ENCODE measurements at places on chromosomes 7 and 10. TPM values are rescaled to one million over a fixed set of nuclear protein-coding genes. Genes with fewer than 3 reads are reported as not detected.
A peak's percentile ranks its signal among the peaks of the same experiment; 100 is the strongest.

Gene CCZ1B
- 253 TPM for total RNA-seq

GRCh38 chr7:138137423-138138171 lies 61.3 kb downstream of the AKR1D1 start:
- DNase-seq: no peak

Gene HOXA5
- 16.6 TPM for total RNA-seq

Gene CRHR2
- total RNA-seq: not detected

DNA sequence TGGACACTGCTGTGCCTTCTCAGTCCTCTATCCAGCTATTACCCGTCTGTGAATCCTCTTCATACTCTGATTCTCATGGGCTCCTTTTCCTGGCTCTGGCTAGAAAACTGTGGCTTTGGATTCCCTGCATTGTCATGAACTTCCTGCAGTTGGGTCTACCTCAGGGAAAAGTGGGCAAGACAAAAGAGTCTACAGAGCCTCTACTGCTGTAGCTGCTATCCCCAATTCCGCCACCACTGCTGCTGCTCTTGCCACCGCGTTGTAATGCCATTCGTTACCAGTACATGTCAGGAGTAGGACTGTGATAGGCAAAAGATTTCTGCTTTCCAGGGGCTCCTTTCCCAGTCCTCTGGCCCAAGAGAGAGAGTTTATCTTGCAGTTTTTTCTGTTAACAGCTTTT lies 23.9 kb upstream of the PPP1R17 start:
- no peak for DNase-seq

Gene NOLC1
- 24.3 TPM for total RNA-seq

DNA sequence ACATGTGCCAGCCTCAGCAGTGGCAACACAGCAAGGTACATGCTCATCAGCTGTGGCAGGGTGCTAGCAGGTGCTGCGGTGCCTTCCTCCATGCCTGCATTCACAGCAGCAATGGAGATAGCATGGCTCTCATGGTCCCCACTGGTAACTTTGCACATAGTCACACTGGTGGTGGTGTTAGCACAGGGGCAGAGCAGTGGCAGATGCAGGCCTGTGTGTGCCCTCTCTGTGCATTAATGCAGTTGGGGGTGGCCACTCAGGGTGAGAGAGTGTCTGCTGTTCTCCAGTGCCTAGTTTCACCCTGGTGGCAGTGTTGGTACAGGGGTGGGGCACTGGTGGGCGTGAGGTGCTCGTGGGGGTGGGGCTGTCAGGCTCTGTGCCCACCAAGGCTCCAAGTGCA lies 17.7 kb upstream of the PPP1R3A start:
- DNase-seq: no peak

DNA sequence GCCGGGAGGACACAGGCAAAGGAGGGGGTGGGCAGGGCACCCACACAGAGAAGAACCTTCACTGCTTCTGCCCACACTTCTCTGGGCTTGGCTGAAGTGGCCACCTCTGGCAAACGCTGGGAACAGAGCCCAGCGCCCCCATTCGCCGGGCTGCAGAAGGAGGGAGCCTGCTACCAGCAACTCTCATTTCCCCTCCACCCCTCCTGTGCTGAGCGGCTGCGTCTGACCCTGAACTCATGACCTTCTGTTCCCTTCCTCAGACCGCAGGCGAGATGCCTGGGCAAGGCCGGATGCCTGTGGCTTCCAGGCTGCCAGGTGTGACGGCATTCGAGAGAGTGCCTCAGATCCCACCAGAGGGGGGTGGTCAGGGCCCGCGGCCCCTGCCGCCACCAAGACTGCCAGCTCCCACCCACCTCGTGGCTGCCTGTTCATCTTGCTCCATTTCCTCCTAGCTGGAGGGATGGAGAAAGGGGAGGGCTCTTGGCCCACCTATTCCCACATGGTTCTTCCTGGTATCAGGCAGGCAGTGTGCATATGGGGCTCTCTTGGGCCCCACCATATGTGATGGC lies 19.8 kb downstream of the DNAJB12 start:
- peak; percentile 97 for DNase-seq

GRCh38 chr7:69002416-69002815 lies 595.9 kb upstream of the AUTS2 start:
- no peak for DNase-seq

All from Peyer's patch (tissue), 4 donors.